ENCODE measurements at places on chromosomes 13 and 19. TPM values are rescaled to one million over a fixed set of nuclear protein-coding genes. Genes with fewer than 3 reads are reported as not detected.
A peak's percentile ranks its signal among the peaks of the same experiment; 100 is the strongest.

The STOML3 gene
- total RNA-seq, result not detected

DNA sequence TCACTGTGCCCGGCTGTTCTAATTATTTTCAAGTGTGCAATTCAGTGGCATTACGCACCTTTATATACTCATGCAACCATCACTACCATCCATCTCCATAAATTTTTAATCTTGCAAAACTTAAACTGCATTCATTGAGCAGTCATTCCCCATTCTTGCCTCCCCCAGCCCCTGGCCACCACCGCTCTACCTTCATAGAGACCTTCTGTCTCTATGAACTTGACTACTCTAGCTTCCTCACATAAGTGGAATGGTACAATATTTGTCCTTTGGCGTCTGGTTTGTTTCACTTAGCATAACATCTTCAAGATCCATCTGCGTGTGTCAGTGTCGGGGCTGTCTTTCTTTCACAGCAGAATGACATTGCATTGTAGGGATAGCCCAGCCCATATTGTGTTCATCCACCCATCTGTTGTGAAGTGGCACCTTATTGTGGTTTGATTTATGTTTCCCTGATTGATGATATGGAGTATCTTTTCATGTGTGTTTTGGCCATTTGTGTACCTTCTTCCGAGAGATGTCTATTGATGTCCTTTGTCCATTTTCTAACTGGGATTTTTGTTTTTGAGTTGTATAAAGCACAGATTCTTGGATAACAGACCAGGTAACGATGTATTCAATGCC, 64.8 kb upstream of the FLT1 start:
- H3K36me3 ChIP-seq, result no peaks in the 10 kb centered on the region
- no peaks in the 10 kb centered on the region for H3K27me3 ChIP-seq
- no peak for DNase-seq
- peaks cover 4% of the 10 kb centered on the region for H3K4me1 ChIP-seq
- no peak overlapping the region for H3K4me3 ChIP-seq

DNA sequence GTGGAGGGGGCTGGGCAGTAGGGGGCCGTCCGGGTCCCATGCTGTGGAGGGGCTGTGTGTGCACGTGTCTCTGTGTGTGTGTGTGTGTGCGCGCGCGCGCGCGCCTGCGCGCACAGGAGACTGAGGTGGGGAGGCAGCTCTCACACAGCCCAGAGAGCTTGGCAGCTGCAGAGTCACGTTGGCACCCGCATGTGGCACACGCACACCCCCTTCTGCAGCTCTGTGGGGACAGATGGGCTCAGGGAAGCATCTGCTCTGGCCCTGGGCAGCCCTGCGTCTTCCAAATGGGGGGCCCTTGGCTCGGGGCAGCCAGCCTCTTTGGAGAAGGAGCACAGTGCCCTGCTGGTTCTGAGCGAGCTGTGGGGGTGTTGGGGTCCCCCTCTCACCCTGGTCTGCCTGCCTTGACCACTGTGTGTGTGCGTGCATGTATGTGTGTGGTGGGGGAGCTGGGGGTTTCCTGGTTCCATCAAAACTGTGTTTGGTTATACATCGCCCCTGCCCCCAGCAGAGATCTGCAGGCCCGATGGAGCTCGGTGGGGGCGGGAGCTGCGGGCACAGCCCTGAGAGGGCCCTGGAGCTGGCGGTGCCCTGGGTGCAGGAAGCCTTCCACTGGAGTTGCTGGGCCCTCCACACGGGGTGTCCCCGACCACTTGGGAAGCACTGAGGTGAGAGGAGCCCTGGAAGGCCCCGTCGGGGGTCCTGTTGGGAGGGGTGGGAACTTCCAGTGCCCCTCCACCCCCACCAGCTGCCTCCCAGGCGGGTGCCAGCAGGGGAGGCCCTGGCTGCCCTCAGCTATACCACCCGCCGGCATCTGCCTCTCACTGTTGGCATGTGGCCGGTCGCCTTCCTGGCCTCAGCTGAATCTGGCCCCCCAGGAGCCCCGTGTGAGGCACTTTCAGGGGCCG, 67.1 kb downstream of the KDM4B start:
- no peak overlapping the region for H3K4me3 ChIP-seq
- no peaks in the 10 kb centered on the region for H3K27me3 ChIP-seq
- H3K4me1 ChIP-seq, result peaks cover 58% of the 10 kb centered on the region
- H3K36me3 ChIP-seq, result peaks cover 69% of the 10 kb centered on the region

The GRK1 gene
- total RNA-seq, result not detected

DNA sequence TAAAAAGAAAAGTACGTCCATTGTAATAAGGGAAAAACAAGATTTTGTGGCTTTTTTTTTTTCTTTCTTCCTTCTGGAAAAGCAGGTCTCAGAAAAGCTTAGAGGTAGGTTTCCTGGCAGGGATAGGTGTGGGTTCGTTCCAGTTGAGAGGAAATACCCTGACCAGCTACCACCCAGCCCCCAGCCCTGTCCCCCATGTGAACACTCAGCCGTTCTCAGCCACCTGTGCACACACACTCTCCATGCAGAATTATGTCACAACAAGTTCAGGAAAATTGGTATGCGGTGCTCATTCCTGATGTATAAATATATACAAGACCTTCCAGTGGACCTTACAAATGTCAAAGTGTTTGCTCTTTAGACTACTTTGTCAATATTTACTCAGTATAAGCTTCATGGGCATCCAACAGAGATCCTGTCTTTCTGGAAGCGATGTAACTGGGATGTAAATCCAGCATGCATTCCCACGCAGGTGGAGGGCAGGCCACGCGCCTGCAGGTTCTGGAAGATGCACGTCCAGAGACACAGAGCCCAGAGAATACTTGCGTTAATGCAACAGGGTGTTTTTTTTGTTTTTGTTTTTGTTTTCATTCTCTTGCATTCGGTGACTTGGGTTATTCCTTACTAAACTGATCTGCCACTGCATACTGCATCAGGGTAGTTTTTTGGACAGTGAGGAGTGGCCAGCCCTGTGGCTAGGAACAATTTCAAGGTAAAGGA, 68.8 kb downstream of the TSHZ3 start:
- no peaks in the 10 kb centered on the region for H3K27me3 ChIP-seq
- no peak overlapping the region for H3K27ac ChIP-seq
- no peaks in the 10 kb centered on the region for H3K4me1 ChIP-seq
- H3K36me3 ChIP-seq, result peaks cover 24% of the 10 kb centered on the region
- DNase-seq, result no peak

DNA sequence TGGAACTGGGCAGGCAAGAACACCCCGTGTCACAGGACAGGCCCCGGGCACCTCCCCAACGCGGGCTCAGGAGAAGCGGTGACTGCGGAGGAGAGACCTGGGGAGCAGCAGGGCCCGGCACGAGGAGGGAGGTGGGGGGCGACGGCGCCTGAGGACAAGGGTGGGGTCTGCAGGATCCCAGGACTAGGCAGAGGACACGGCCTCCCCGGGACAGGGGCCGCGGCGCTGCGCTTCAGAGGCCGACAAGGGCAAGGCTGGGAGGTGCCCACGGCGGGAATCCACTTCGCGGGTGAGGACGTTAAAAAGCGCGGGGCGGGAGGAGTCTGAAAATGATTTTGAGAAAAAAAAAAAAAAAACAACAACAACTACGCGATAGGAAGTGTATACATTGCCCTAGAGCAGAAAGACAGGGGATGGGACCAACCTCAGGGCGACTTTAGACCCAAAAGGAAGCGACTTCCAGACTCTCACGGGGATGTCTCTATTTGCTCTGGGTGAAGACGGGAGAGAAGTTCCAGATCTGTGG, 44.9 kb downstream of the ZNF611 start:
- H3K4me3 ChIP-seq, result peak overlapping the region; percentile 63
- H3K27me3 ChIP-seq, result no peaks in the 10 kb centered on the region
- peak overlapping the region; percentile 87 for H3K27ac ChIP-seq

DNA sequence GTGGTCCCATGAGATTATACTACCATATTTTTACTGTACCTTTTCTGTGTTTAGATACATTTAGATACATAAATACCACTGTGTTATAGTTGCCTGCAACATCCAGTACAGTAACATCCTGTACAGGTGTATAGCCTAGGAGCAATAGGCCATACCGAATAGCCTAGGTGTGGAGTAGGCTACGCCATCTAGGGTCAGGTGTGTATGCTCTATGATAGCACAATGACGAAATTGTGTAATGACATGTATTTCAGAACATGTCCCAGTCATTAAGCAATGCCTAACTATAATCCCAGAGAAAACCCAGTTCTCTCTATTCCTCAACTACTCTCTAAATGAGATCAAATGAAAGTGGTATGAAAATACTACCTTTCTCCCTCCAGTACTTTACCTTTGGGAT, 3.9 kb downstream of the SLC25A15 start:
- H3K27ac ChIP-seq, result no peak overlapping the region
- H3K36me3 ChIP-seq, result peaks cover 26% of the 10 kb centered on the region
- peaks cover 7% of the 10 kb centered on the region for H3K4me1 ChIP-seq
- no peak overlapping the region for H3K4me3 ChIP-seq
- H3K27me3 ChIP-seq, result no peaks in the 10 kb centered on the region

DNA sequence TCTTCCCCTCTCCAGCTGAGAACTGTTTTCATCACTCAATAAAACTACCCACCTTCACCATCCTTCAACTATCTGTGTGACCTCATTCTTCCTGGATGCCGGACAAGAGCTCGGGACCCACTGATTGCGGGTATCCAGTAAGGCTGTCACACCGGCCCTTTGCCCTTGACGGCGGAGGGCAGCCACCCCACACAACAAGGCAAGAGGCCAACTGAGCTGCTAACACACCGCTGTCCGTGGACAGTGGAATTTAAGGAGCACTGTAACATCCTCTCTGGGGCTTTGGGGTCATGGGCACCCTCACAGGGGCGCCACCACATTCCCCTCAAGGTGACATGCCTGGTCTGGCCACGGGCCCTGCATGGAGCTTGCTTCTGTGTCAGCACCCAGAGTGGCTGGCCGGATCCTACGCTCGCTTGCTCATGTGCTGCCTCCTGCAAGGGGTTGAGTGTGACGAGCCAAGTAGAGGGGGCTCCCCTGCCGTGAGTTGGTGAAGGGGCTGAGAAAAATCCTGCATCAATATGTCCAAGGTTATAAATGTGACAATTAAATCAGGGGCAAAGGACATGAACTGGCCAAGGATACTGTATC, 31.4 kb downstream of the LHFPL6 start:
- H3K4me1 ChIP-seq, result no peaks in the 10 kb centered on the region
- no peak overlapping the region for H3K27ac ChIP-seq
- H3K27me3 ChIP-seq, result no peaks in the 10 kb centered on the region

The ZNF837 gene
- 8.5 TPM for total RNA-seq

DNA sequence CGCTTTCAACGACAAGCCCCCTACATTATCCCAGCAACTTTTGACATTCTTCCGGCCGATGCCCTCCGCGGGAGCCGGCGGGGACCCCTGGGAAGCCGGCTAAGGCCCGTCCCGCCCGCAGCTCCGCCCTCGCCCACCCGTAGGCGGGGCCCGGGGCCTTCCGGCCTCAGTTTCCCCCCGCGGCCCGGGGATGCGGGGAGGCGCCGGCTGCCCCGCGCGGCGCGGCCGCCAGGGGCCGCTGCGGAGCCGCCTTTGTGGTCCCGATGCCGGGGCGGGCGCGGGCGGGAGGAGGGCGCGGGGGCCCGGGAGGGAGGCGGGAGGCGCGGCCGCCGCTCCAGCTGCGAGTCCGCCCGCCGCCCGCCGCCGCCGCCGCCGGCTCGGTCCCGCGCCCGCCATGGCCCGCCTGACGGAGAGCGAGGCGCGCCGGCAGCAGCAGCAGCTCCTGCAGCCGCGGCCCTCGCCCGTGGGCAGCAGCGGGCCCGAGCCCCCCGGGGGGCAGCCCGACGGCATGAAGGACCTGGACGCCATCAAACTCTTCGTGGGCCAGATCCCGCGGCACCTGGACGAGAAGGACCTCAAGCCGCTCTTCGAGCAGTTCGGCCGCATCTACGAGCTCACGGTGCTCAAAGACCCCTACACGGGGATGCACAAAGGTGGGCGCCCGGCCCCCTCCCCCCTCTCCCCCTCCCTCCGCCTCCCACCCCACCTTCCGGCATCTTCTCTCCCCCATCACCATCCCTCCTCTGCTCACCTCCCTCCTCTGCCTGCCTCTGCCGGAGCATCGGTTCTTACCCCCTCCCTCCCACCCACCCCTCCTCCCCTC, at the start of gene CELF5:
TSS of gene CELF5 (plus strand) at position 316 of the 823 bp plus-strand sequence. CDS start at position 395, 79 bp downstream.
- peaks cover 18% of the 10 kb centered on the region for H3K4me1 ChIP-seq
- H3K36me3 ChIP-seq, result no peaks in the 10 kb centered on the region
- H3K27me3 ChIP-seq, result peaks cover 64% of the 10 kb centered on the region
- peak within 1 kb of the TSS; percentile 39 for H3K4me3 ChIP-seq

DNA sequence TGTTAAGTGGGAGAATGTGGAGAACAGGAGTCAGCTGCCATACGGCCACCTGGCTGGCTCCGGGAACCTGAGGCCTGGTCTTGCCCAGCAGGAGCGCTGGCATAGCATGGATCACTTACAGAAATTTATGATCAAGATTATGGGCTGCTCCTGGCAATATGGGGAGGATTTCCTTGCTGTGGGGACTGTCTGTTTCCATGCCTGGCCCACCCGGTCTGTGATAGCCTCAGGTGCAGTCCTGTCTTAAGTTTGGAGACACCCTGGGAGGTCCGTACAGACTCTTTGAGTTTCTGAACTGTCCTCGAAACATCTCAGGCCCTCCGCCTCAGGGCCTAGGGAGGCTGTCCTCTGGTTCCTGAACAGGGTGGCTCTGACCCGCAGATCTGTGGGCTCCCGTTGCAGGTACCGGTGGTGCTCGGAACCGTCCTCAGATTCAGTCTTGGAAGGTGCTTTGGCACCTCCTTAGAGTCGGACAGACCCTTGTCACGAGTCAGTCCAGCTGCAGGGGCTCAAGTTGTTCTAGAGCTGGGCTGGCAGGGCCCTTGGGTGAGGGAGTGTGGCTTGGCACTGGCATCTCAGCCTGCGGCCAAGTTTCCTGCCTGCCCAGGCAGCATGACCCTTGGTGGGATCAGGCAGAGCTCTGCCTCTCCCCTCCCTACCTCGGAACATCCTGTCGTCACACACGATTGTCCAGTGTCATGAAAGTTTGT, 4.9 kb downstream of the TFDP1 start:
- no peak overlapping the region for H3K4me3 ChIP-seq
- peaks cover 33% of the 10 kb centered on the region for H3K4me1 ChIP-seq
- H3K36me3 ChIP-seq, result peaks cover 31% of the 10 kb centered on the region
- no peaks in the 10 kb centered on the region for H3K27me3 ChIP-seq

GRCh38 chr19:44142059-44142433, 692 bp downstream of the ZNF234 start:
- H3K36me3 ChIP-seq, result peaks cover 31% of the 10 kb centered on the region
- peak overlapping the region; percentile 75 for H3K27ac ChIP-seq
- peak; percentile 31 for DNase-seq
- peaks cover 20% of the 10 kb centered on the region for H3K4me1 ChIP-seq
- no peaks in the 10 kb centered on the region for H3K27me3 ChIP-seq

DNA sequence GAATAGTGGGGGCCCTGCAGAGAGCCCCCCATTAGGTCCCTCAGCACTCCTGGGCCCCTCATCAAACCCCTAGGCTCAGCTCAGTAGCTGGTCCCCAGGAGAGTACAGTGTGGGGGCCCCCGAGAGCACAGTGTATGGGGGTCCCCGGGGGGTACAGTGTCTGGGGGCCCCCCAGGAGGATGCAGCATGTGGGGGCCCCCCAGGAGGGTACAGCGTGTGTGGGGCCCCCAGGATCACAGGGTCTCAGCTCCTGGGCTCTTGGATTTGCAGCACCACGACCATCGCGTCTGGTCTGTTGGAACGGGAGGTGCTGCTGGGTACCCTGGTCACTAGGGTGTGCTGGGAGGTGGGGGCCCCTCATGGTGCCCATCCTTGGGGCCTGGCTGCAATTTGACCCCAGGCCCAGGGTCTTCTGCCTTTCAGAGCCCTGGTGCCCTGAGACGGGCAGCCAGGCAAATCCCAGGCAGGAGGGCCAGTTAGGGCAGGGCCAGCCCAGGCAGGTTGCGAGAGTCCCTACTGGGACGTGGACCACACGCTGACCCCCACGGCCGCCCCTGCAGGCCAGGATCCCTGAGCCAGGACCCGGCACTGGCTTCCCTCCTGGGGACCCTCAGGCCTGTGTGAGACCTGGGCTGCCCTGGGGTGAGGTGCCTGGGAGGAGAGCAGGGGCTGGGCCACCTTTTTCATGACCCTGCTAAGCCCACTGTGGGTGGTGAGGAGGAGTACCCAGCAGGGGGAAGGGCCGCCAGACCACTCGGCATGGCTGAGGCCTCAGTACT, 13.6 kb downstream of the CBARP start:
- H3K27me3 ChIP-seq, result no peaks in the 10 kb centered on the region
- peaks cover 15% of the 10 kb centered on the region for H3K4me1 ChIP-seq
- H3K4me3 ChIP-seq, result no peak overlapping the region
- no peak overlapping the region for H3K27ac ChIP-seq
